ENCODE measurements at places on chromosomes 11 and 22. TPM values are rescaled to one million over a fixed set of nuclear protein-coding genes. Genes with fewer than 3 reads are reported as not detected.

The EFCAB6 gene
- 9.4 TPM for total RNA-seq

The INS gene
- not detected for total RNA-seq

The IFITM10 gene
- total RNA-seq, result 0.41 TPM

The ZC3H12C gene
- 28.9 TPM for total RNA-seq

The LIF gene
- not detected for total RNA-seq

The SCN2B gene
- total RNA-seq, result 4.9 TPM

The DEFB131B gene
- not detected for total RNA-seq
